Lung (tissue), 17 donors: ENCODE measurements at places on chromosomes 16 and 17. TPM values are rescaled to one million over a fixed set of nuclear protein-coding genes. Genes with fewer than 3 reads are reported as not detected.

GRCh38 chr16:72112452-72112792, 18.8 kb downstream of the DHX38 start:
- no peak for DNase-seq

- DNase-seq: peak; percentile 64
These were observed 7.2 kb upstream of the UNK start for GRCh38 chr17:75777296-75777922.

GRCh38 chr16:85553436-85554113, 59.5 kb upstream of the GSE1 start:
- peak; percentile 73 for DNase-seq

- DNase-seq: no peak
These were observed 14.3 kb downstream of the CCNF start for GRCh38 chr16:2443555-2443954.

GRCh38 chr17:27446569-27447301, 9.5 kb upstream of the KSR1 start:
- DNase-seq: peak; percentile 96

GRCh38 chr17:16294560-16294959, 58.7 kb downstream of the CENPV start:
- no peak for DNase-seq

DNA sequence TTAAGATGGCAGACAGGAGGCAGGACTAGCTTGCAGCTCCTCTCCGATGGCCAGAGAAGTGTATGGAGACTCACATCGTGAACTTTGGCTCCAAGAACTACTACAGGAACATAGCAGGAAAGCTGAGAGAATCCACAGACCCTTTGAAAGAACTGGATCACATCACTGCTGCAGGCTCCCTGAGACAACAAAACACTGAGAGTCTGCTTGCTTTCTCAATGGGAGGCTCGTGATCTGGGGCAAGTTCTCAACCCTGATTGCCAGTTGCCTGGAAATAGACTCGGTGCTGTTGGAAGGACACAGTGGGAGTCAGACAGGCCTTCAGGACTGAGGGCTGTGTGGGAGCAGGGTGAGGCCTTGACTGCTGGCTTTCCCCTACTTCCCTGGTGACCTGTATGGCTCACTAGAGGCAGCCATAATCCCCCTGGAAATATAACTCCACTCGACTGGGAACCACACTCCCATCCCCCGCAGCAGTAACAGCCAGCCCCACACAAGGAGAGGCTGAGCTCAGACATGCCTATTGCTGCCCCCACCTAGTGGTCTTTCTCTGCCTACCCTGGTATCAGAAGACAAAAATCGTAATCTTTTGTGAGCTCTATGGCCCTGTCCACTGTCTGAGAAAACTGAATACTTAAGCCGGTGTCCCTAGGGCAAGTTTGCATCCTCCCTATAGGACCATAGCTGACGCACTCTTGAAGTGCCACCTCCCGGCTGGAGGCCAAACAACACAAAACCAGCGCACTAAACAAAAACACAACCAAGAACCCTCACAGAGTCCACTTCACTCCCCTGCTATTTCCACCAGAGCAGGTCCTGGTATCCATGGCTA, 238.4 kb downstream of the CEP112 start:
- DNase-seq: no peak

GRCh38 chr17:3914312-3914670, 2.0 kb downstream of the P2RX1 start:
- no peak for DNase-seq

- peak; percentile 91 for DNase-seq
These were observed 70.8 kb upstream of the TNRC6C start for GRCh38 chr17:77887464-77888241.

GRCh38 chr16:68590201-68590994, 51.3 kb downstream of the ZFP90 start:
- peak; percentile 63 for DNase-seq

Gene HSD17B2
- 2.7 TPM for total RNA-seq

Gene NOL3
- total RNA-seq: 25.3 TPM

Gene ALOX15B
- total RNA-seq: 135 TPM
